Stimulated activated CD8-positive, alpha-beta memory T cell treated with anti-CD3 and anti-CD28 coated beads, Interleukin-7, amount 100 ng/mL, for 1 hour (primary cell): ENCODE measurements at places on chromosomes 4 and X.
A peak's percentile ranks its signal among the peaks of the same experiment; 100 is the strongest.

DNA sequence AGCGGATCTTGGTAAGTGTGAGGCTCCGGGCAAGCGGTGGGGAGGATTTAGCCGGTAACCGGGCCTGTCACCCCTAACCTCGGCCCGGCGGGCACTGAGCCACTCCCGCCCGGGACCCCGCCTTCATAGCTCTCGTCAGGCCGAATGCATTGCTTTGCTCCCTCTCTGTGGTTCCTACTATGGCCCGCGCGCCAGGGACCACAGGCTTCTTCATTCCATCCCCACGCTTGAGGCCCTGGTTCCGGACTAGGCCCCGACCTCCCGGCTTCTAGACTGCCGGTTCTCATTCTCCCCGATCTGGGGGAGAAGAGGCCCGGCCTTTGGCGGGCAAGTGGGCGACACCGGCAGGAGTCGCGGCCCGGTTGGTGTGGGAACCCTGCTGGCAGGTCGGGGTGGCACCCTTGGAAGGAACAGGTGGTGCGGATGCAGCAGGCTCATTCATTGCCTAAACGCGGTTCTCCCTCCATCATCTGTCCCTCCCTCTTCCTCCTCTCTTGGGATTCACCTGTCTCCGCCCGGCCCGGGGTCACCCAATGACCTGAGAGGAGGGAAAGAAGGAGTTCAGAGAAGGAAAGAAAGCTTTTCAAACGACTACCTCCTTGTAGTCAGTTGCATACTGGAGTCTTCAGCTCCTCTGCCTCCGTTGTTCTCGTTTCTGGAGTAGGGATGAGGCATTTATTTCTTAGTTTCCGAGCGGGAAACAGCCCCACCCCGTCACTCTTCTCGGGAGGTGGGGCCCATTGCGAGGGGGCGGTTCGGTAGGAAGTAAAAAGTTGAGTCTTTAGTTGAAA, at the start of gene NDUFC1:
Gene NDUFC1 (minus strand): TSS at position 657 of the 791 bp plus-strand sequence. CDS start 6,679 bp downstream, outside the sequence.
- DNase-seq = peak; percentile 22

DNA sequence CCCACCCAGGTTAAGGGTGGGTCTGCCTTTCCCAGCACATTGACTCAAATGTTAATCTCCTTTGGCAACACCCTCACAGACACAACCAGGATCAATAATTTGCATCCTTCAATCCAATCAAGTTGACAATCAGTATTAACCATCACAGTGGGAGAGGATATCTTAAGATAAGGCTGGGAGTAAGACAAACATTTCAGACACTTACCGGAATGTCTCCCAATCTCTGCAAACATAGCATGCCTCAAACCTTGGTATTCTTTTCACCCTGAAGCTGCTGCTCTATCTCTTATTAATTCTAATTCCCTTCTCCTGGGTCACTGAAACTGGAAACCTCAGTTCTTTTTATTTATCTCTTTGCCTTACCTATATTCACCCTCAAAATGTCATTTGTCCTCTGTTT, 19.0 kb upstream of the TAPT1 start:
- DNase-seq = no peak

DNA sequence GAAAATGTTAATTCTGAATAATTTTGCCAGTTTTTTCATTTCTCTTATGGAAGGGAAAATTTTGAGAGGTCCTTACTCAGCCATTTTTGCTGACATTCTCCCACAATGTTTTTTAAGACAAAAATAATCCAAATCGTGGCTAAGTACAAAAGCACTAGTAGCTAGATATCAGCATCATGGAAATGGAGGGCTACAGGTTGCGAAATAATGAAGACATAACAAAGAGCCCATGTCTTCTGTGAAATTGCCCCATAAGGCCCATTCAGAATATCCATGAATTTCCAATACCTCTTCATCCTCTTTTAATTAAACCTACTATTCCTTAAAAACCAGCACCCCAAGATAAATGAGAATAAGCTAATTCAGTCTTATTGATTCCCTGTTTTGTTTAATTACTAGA, 107.4 kb downstream of the HNRNPD start:
- DNase-seq = no peak

- DNase-seq = no peak
These were observed 84.0 kb downstream of the RTL9 start for GRCh38 chrX:110442635-110443034.

DNA sequence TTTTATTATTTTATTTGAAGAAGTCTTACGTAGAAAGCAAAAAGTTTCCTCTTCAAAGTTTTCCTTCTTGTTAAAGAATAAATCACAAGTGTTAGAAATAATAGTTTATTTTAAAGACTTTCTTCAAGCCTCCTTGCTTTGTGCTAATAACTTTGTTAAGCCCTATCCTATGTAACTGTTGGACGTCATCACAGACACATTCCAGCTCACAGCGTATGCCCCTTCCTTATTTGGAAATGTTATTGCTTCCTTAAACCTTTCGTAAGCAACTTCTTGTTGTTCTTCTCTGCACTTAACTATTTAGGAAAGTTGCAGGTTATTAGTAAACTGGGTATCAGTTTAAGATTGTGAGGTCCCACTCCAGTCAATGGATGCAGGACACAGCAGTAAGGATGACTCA, 7.6 kb upstream of the SRD5A3 start:
- DNase-seq = no peak

DNA sequence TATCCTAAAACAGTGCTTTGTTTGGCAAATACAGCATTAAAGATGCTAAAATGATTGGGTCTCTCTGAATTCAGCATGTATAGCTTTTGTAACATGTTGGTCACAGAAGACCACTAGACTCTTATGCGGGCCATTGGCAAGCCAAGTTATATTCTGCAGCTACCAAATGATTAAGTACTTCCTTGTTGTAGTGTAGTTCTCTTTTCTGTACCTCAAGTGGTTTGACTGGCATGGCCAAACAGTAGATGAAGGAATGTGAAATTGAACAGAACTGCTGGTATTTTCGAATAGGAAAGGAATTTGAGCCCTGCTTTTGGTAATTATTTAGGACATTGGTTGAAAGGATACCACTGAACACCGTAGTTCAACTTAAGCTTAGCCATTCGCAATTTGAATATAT, 193.9 kb upstream of the GPC4 start:
- DNase-seq = no peak

GRCh38 chrX:109774136-109774535, 41.1 kb upstream of the ACSL4 start:
- no peak for DNase-seq

- no peak for DNase-seq
These were observed 105.6 kb upstream of the MAMLD1 start for GRCh38 chrX:150257353-150258175.

DNA sequence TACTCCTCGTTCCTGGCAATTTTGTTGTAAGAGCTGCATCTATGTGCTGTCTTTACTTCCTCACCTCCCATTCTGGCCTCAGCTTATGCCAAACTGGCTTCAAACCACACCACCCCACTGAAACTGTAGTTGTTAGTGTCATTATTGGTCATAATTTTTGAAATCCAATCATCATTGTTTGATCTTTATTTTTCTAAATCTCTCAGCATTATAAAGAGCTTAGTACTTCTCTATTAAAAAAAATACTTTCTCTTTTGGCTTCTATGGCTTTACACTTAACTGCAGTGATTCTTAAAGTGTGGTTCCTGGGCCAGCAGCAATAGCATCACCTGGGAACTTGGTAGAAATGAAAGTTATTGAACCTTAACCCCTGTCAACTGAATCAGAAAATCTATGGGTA, 83.5 kb upstream of the GRPR start:
- no peak for DNase-seq

DNA sequence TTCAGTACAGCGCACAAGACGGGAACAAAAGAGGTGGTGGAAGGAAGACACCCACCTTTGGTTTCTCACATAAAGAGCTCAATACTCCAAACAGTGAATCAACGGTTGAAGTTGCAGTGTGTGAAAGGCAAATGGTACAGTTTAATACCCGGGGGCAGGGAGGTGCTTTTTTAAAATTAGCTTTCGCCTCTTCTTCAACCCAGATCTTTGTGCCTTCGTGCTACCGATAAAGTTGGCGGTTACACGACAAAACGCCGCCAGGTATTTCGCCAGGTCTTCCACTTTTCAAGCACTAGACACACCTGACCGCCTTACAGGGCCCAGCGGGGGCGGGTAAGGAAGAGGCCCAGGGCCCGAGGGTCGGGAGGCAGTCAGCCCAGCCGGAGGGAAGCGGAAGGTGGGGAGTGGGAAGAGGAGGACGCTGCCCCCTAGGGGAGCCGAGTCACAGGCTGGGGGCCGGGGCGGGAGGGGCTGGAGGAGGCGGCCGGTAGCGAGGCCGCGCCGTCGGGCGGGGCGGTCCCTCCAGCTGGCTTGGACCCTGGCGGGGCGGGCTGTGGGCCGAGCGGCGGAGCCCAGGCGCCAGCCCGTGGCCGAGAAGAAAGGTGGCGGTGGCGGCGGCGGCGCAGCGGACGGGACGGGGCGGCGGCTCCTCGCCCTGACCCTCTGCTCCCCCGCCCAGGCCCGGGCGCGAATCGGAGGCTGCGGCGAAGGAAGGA, 16.0 kb downstream of the UTP3 start:
- DNase-seq = peak; percentile 39

- DNase-seq = no peak
These were observed 36.1 kb upstream of the PHKA2 start for GRCh38 chrX:19019996-19020395.

DNA sequence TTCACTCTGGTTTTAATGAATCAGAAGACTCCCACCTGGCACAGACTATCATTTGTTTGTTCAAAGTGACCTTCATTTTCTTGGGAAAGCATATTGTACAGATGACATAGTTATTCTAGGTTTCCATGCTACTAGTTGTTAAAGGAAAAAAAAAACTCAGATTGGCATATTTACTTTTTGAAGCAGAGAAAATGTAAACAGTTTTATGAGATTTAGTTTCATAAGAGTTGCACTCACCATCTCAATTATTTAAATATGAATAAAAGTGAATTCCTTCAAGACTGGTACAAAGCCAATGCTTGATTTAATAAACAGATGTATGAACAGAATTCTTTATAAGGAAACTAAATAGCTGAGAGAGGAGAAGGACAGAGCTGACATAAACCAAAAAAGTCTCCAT, 280.3 kb upstream of the UGT8 start:
- no peak for DNase-seq

GRCh38 chr4:95761871-95762270, 78.0 kb upstream of the PDHA2 start:
- no peak for DNase-seq

DNA sequence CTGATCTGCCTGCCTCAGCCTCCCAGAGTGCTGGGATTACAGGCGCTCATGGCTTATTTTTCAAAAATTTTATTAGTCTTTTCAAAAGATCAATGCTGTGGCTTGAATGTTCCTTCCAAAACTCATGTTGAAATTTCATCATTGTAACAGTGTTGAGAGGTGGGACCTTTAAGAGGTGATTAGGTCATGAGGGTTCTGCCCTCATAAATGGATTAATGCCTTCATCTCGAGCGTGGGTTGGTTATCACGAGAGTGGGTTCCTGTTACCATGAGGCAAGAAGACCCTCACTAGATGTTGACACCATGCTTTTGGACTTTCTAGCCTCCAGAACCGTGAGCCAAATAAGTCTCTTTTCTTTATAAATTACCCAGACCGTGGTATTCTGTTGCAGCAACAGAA, 30.3 kb downstream of the EIF2S3 start:
- DNase-seq = no peak

DNA sequence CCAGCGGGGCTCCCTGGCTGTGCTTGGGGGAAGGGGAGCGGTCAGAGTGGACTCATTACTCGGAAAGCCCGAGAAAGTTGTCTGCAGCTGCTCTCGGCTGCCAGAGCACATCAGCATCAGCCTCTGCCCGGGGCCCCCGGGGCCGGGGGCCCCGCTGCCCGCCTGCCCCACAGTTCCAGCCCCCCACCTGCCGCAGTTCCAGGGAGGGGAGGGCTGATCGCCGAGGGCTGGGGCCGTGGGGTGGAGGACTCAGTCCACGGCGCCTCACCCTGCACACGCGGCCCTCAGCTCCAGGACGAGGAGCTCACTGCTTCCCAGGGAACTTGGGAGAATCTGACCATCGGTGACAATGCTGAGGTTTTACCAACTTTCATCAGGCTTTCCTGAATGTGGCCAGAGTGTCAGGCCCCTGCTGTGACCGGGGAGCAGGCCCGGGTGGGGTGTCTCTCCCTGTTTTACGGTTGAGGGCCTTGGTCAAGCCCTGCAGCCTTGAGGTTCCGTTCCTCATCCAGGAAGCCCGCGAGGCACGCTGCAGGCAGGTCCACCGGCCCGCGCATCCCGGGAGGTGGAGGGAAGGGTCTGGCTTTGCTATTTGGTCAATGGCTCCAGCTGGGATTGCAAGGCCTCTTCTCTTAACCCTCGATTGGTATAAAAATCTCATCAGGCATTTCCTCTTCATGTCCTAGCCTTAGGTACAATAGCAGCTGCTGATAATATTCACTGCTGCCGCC, 57.2 kb downstream of the CPZ start:
- no peak for DNase-seq

DNA sequence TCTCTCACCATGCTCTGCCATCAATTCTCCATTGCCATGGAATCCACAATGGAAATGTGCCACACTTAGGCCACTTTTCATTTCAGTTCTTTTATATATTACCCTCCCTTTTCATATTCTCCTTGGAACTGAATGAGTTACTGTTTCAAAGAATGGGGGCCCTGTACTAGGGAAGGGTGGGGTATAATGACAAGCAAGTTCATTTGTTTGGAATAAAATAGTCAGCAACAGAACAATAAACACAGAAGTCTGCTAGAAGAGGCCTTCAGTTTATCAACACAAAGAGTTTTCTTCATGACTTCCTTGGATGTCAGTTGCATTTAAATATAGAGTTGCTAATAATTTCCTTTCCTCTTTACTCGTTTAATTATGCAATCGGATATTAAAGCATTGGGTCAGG, 478.3 kb upstream of the FTHL17 start:
- DNase-seq = no peak

- no peak for DNase-seq
These were observed 190.6 kb downstream of the CCSER1 start for GRCh38 chr4:90317785-90318184.

DNA sequence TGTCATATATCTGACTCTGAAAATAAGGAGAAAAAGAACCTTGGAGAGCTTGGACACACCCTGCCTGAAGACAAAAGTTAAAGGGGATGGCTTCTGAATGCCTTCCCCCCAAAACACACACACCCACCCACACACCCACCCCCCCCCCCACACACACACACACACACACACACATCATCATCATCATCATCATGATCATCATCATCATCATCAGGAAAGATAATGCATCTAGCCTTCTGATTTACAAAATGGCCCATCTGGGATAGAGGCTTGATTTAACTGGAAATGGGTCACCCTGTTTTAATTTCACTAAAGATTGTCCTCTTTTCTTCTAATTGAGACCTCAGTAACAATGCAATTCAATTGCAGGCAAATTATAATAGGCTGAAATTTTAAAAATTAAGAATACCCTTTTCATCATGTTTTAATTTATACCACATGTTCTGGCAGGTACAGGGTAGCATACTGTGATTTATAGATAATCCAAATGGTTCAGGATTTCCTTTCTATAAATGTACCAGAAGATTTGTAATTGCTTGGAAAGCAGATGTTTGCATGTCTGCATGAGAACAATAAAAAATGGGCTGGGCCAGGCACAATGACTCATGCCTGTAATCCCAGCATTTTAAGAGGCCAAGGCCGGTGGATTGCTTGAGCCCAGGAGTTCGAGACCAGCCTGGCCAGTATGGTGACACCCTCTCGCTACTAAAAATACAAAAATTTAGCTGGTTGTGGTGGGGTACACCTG, 56.5 kb downstream of the TRIM2 start:
- DNase-seq = no peak

GRCh38 chr4:169823685-169824084, 65.9 kb upstream of the HPF1 start:
- DNase-seq = no peak

- DNase-seq = no peak
These were observed 9.6 kb upstream of the MEPE start for GRCh38 chr4:87823200-87823599.
